ENCODE measurements at places on chromosomes 4 and X. TPM values are rescaled to one million over a fixed set of nuclear protein-coding genes. Genes with fewer than 3 reads are reported as not detected.

Gene MORC4
- 6.3 TPM for total RNA-seq

Gene MAGEA6
- not detected for total RNA-seq

Gene FABP2
- total RNA-seq, result not detected

Gene SOX3
- total RNA-seq, result not detected

Gene CT45A8
- not detected for total RNA-seq

Gene SORCS2
- 0.18 TPM for total RNA-seq

Gene DUX4
- total RNA-seq, result not detected

Gene NPFFR2
- total RNA-seq, result not detected

Gene CDX4
- total RNA-seq, result not detected

Gene NAA15
- 45.7 TPM for total RNA-seq

Gene MAML3
- 2.5 TPM for total RNA-seq
